ENCODE measurements at places on chromosomes 3 and 15.

- no peak for DNase-seq
Measured at GRCh38 chr15:83658430-83659416, 4.8 kb downstream of the ADAMTSL3 start.

DNA sequence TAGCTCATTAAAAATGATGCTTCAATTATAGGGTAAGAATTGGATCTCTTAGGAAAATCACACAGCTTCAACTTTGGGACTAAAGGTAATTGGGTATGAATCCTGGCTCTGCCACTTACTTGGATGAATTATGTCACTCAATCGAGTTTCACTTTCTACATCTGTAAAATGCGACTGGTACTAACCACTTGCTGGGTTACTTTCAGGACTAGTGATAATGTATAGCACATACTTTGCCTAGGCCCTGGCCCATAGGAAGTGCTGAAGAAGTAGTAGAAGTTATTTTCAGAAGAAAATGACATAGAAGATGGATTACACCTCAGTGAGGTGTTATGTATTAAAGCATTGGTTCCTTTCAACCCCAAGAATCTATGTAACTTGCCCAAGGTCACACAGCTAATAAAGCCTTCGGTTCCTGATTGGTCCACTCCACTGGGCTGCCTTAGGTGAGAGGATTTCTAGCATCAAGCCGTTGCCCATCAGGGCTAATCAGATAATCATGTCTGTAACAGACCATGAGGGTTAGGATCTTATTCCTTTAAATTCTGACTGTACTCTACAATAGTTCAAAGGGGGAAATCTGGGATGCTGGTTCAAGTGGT is 29.4 kb upstream of the AP4E1 start:
- DNase-seq, result no peak

- DNase-seq, result no peak
Measured at GRCh38 chr3:85589145-85589544, 630.4 kb downstream of the CADM2 start.

- no peak for DNase-seq
Measured at GRCh38 chr15:89107984-89108383, 19.7 kb downstream of the ABHD2 start.

DNA sequence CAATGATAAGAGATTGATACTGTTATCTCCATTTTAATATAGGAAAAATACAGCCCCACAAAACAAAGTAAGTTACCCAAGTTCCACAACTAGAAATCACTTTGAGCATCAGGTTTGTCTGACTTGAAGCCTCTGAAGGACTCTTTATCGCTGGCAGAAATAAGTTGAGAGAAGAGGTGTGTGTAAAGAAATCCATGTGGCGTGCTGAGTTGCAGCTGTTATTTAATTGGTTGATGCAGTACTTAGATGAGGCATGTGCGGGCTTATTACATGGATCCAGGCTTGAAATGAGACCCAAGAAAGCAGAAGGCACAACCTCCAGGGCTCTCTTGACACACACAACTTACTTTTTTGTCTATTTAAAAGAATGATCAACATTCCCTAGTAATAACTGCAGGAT is 221.3 kb downstream of the PDZRN3 start:
- no peak for DNase-seq

GRCh38 chr3:57927916-57928315 is 80.3 kb upstream of the FLNB start:
- no peak for DNase-seq
